ENCODE measurements at places on chromosomes 1 and 21. TPM values are rescaled to one million over a fixed set of nuclear protein-coding genes. Genes with fewer than 3 reads are reported as not detected.
A peak's percentile ranks its signal among the peaks of the same experiment; 100 is the strongest.

GRCh38 chr1:230303822-230304221, 122.3 kb downstream of the PGBD5 start:
- DNase-seq = peak; percentile 46

- no peak for DNase-seq
These were observed 79.0 kb downstream of the RUNX1 start for GRCh38 chr21:34970167-34970500.

The FOXE3 gene
- not detected for total RNA-seq

The PLA2G2F gene
- not detected for total RNA-seq

The GIPC2 gene
- total RNA-seq = 0.15 TPM

DNA sequence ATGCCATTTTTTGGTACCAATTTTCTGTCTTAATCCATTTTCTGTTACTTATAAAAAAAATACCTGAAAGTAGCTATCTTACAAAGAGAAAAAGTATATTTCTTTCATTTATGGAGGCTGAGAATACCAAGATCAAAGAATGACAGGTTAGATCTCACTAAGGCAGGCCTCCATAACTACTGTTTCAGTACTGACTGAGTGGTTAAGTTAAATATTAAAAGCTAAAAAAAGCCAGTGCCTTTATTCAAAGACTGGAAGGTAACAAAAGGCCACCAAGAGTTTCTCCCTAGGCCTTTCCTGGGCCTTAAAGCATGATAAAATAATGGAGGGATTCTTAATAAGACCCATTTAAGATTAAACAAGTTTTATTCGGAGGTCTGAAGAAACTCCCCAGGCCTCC, 687.7 kb upstream of the ADGRL4 start:
- no peak for DNase-seq

The GBP6 gene
- total RNA-seq = not detected

DNA sequence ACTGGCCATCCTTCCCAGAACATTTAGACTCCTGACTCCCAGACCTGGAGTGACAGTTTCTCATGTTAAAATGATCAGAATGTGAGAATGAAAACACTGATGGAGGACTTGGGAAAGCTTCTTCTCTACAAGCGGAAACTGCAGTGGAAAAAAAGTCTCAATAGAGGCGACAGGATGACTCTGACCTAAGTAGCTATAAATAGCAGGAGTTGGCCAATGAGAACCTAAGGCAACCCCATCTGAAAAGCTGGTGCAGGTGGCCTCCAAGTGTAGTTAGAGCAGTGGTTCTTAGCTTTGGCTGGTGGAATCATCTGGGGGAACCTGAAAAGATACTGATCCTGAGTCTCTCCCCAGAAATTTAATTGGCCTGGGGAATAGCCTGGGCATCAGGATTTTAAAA, 44.2 kb upstream of the EXOSC10 start:
- no peak for DNase-seq

GRCh38 chr1:221397606-221398005, 344.3 kb downstream of the DUSP10 start:
- DNase-seq = no peak

DNA sequence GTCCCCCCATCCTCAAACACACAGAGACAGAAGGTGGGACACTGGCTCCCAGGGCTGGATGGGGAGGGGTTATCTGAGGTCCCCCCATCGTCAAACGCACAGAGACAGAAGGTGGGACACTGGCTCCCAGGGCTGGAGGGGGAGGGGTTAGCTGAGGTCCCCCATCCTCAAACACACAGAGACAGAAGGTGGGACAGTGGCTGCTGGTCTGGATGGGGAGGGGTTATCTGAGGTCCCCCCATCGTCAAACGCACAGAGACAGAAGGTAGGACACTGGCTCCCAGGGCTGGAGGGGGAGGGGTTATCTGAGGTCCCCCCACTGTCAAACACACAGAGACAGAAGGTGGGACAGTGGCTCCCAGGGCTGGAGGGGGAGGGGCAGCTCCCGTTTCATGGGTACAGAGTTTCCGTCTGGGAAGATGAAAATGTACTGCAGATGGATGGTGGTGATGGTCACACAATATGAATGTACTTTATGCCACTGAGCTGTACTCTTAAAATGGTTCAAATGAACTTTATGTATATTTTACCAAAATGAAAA, 69.2 kb downstream of the SCCPDH start:
- no peak for DNase-seq

DNA sequence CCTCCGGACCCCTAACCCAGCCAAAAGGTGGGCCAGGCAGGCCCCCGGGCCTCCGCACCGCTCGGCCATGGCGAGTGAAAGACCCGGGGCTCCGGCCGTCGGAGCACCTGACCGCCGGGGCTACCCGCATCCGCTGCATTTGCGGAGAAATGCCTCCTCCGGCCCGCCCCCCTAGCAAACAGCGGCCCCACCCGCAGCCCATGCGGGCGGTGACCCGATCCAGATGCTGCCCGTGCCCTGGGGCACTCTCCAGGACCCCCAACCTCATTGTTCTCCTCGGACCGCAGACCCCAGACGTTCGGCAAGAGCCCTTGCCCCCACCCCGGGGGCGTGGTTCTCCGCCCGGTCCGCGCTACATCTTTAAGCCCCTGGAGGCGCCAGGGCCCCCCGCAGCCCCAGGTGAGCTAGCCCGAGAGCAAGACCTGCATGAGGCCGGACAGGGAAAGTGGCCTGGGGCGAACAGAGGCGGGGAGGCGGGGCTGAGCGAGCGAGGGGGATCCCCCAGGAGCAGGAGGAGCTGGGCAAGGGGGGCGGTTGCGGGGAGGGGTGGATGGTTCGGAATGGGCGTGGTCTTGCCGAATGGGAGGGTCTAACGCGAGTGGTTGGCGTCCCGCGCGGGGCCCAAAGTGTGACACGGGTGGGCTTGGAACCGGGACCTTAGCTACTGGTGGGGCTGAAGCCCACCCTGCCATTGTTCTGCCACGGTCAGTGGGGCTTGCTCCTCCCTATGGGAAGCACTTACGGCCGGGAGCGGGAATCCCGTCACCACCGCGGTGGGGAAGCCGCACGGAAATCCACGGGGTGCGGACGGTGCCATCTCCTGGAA, 6.3 kb upstream of the CRYBG2 start:
- no peak for DNase-seq

The TAS1R1 gene
- total RNA-seq = 0.11 TPM

DNA sequence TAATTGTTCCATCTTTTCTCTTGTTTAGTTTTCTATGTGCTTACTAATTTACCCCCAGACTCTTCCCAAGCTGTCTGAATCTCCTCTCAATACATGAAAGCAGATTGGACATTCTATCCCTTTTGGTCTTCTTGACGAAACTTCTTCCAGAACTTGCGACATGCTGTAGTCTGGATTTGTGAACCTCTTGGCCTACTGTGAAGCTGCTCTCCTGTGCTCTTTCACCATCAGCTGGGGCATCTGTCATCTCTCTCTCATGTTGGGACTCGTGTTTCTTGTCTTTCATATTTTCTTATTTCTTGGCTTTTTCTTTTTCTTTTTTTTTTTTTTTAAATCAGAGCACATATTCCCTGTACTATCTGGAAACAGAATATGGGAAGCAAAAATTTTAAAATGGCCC, 6.8 kb downstream of the CPT2 start:
- no peak for DNase-seq

DNA sequence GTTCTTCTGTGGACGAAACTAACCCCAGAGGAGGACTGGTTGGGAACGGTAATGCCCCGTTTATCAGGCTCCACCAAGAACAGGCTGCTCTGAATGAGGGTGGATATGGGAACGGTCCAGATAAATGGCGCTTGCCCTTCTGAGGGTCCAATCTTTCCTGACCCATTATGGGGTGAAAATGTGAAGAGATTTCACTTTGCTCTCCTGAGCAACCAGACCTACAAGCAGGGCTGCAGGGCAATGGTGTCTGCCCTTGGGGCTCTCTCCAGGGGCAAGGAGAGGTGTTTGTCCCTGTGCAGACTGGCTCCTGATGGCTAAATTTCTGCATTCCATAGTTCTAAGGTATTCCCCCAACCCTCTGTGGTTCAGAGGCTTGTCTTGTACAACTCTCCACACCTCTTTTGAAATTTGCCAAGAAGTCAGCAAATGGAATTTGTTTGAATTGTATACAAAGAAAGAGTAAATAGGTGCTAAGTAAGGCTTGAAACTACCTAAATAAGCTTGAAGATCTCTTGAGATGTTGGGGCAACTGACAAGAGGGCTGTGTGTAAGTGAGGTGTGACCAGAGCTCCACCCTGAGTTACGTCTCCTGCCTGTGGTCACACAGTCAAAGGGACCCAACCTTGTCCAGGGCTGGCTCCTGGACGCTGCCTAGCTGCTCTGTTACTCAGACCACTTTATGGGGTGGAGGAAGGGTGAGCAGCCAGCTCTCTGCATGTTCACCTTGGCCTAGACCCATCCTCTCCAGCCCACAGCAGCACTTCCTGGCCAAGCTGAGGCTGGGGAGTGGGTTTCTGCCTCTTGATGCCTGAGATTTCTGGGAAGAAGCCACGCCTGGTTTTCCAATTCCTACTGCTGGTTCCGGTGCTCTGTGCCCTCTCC, 24.8 kb downstream of the SLC2A1 start:
- DNase-seq = no peak

- DNase-seq = peak; percentile 14
These were observed 174.1 kb upstream of the ETV3 start for GRCh38 chr1:157312082-157312812.

The C1orf21 gene
- 7.4 TPM for total RNA-seq

DNA sequence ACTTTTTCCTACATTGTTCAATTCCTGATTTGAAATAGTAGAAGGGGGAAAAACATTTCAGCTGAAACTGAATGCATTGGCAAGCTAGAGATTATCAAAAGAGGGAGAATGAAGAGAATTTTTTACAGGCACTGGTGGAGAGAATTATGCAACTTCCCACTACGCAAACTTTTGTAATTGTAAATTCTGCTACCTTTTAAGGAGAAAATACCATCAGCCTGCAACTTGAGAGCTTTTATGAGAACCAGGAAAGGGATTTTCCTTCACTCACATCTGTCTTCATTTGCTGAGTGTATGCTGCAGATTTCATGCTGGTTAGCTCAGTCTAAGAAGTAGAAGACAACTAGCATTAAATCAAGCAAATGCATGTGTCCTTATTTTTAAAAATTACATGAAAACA, 43.7 kb downstream of the ADAMTS1 start:
- DNase-seq = peak; percentile 45

GRCh38 chr1:197464044-197464443, 196.0 kb downstream of the CRB1 start:
- DNase-seq = peak; percentile 56

The LCE1E gene
- total RNA-seq = not detected

The LCE6A gene
- total RNA-seq = not detected

- no peak for DNase-seq
These were observed 371.7 kb upstream of the BRINP3 start for GRCh38 chr1:190849346-190849745.

The GNAT2 gene
- 0.18 TPM for total RNA-seq

All from HFFc6 (cell line).